ENCODE measurements at places on chromosomes 1 and 21.

- DNase-seq: no peak
Observed at GRCh38 chr1:50710099-50710498, 250.0 kb downstream of the FAF1 start.

- no peak for DNase-seq
Observed at GRCh38 chr1:153799566-153800465, 24.6 kb downstream of the SLC27A3 start.

DNA sequence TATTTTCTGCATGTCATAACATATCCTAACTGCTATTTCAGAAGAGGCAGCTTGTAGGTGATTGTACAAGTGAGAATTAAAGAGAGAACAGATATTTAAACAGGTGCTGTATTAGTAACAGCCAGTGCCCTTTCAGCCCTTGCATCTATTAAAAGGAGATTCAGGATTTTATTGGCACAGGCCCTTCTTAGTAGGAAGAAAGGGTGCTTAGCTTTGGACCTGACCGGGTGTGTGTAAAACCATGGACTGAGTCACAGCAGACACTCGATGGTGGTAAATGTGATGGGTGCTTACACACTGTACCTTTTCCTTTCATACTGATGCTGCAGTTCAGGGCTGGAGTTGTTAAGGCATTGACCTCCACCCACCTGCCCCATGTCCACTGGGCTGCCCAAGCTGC is 12.7 kb upstream of the CD101 start:
- no peak for DNase-seq

DNA sequence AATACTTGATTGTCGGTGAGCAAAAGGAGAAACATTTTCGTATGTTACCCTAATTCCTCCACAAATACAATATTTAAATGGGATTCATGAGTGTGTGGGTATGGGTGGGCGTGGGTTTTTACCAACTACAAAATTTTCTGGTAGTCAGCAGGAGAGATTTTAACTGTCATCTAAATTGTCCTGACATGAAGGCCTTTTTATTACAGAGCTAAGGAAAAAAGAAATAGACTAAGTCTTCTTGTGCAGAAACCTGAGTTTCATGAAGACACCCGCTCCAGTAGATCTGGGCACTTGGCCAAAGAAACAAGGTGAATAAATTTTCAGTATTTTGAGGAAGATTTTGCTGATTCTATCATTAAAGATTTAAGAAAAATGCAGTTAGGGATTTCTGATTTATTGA is 752 bp downstream of the RGS18 start:
- no peak for DNase-seq

DNA sequence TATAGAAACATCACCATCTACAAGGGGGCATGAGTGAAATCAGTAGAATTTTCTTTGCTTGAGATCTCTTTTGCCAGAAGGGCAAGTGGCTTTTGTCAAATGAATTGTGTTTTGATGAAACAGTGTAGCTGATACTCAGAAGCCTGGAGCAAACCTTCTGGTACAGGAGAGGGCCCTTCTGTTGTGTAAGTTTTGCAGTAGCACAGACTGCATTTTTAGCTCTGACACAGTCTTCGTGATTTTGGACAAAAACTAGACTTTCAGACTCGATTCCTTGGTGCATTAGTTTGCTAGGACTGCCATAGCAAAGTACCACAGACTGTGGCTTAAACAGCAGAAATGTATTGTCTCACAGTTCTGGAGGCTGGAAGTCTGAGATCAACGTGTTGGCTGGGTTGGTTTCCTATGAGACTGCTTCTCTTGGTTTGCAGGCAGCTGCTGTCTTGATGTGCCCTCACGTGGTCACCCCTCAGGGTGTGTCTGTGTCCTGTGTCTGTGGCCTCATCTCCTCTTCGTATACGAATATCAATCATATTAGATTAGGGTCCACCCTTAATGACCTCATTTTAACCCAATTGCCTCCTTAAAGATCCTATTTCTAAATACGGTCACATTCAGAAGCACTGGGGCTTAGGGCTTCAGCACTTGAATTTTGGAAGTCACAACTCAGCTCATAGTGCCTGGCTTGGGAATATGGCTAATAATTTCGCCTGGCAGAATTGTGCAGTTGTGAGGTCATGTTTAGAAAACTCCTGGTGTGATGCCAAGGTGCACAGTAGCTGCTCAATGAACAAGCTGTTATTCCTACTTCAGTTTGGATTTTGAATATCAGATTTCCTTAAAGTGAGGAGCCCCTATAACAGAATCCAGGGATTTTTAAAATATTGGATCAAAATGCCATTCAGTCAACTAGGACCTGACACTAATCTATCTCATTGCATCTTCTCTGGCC is 21.2 kb upstream of the DISC1 start:
- no peak for DNase-seq

GRCh38 chr1:154623358-154623757 is 15.4 kb upstream of the ADAR start:
- DNase-seq: no peak

GRCh38 chr1:207362962-207363860 is 41.7 kb downstream of the CD55 start:
- DNase-seq: no peak

DNA sequence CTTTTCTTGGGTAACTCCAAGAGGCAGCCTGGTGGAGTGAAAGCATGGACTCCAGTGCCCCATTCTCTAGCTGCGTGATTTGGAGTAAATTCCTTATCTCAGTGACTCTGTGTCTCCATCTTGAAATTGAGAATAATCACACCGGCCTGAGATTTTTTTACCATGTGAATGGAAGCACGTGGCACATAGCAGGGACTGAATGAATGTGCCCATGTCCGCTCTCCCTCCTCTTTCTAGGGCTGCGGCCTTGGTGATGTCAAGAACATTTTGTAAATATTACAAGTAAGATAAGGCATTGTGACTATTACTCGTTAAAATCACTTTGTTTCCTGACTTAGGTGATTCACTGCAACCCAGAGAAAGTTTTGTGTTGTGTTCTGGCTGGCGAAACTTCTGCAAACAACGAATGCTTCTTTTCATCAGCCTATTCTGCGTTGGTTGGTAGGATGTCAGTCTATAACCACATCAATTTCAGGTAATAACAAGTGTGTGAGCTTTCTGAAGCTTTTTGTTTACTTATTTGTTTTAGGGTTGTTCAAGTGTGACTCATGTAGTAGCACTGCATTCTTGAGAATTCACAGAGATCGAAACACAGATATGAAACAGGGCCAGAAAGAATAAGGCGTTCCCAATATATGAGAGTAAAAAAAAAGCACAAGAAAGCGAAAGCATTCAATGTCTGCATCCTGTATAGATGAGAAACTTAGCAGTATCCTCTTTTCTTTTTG is 135.7 kb upstream of the SLC45A1 start:
- DNase-seq: no peak

DNA sequence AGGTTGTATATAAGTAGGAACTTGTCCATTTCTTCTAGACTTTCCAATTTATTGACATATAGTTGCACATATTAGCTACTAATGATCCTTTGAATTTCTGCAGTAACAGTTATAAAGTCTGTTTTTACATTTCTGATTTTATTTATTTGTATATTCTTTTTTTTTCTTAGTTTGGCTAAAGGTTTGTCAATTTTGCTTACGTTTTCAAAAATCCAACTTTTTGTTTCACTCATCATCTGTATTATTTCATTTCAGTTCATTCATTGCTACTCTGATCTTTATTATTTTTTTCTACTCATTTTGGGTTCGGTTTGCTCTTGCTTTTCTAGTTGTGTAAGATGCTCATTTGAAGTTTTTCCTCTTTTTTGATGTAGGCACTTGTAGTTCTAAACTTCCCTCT is 97.9 kb downstream of the RPS6KC1 start:
- no peak for DNase-seq

DNA sequence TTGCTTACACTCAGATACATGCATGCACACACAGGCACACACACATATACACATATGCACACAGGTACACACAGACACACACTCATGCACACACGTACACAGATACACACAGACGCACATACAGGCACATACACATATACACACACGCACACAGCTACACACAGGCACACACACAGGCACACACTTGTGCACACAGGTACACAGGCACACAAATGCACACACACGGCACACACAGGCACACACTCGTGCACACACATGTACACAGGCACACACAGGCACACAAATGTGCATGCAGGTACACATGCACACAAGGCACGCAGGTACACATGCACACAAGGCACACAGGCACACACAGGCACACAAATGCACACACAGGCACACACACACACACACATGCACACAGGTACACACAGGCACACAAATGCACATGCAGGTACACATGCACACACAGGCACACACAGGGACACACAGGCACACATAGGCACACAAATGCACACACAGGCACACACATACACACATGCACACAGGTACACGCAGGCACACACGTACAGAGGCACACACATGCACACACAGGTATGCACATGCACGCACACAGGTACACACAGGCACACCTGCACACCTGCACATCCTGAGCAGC is 110.0 kb downstream of the WDR4 start:
- no peak for DNase-seq

GRCh38 chr1:202656951-202657646 is 53.2 kb downstream of the SYT2 start:
- DNase-seq: no peak
